ENCODE measurements at places on chromosomes 16 and 17. TPM values are rescaled to one million over a fixed set of nuclear protein-coding genes. Genes with fewer than 3 reads are reported as not detected.

FOXL1 gene
- 5.2 TPM for polyA plus RNA-seq

ADGRG3 gene
- polyA plus RNA-seq = 1.7 TPM

PLCG2 gene
- 0.87 TPM for polyA plus RNA-seq

PTRH2 gene
- 38.0 TPM for polyA plus RNA-seq

MTSS2 gene
- polyA plus RNA-seq = 19.7 TPM

ITGAX gene
- 1.1 TPM for polyA plus RNA-seq

RTN4RL1 gene
- 0.50 TPM for polyA plus RNA-seq

KCTD19 gene
- polyA plus RNA-seq = 0.03 TPM

CORO6 gene
- polyA plus RNA-seq = 1.4 TPM

KRT32 gene
- not detected for polyA plus RNA-seq

VASN gene
- polyA plus RNA-seq = 5.1 TPM

ZNF629 gene
- 4.9 TPM for polyA plus RNA-seq

All from stomach (tissue), 19 donors.